ENCODE measurements at places on chromosomes 12 and 14. TPM values are rescaled to one million over a fixed set of nuclear protein-coding genes. Genes with fewer than 3 reads are reported as not detected.

- DNase-seq: peak; percentile 28
Observed at GRCh38 chr14:103512701-103513611, 9.7 kb downstream of the CKB start.

Gene CAPZA3
- total RNA-seq: not detected

DNA sequence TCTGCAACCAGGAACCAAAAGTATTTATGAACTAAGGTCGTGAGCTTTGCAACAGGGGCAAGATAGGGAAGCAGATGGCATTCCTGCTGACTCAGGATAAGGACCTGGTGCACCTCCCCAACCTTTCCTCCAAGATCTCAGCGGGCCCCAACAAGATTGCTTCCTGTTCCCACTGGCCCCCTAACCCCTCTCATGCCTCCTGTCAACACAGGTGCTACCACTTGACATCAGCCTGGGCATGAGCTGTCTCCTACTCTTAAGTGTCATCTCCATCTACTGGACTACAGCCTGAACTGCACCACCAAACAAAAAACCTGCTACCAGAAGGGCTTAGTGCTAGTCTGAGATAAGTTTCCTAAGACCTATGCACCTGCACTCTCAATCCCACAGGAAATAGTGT lies 32.7 kb downstream of the MED6 start:
- peak; percentile 70 for DNase-seq

DNA sequence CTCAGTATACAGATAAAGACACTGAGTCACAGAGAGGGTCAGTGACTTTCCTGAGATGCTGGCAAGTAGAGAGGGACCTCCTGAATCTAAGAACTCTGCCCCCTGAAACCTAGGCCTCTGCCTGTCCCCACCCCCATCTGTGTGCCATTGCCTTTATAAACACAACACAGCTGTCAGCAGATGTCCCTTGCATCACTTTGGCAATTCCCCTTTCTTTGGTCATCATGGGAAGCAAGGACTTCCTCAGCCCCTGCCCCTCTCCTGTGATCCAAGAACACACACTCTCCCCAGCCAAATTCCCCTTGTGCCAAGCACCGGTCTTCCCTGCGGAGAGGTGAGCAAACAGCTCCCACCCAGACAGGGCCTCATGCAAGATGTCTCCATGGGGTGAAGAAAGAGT lies 8.3 kb downstream of the TSPAN11 start:
- DNase-seq: no peak

DNA sequence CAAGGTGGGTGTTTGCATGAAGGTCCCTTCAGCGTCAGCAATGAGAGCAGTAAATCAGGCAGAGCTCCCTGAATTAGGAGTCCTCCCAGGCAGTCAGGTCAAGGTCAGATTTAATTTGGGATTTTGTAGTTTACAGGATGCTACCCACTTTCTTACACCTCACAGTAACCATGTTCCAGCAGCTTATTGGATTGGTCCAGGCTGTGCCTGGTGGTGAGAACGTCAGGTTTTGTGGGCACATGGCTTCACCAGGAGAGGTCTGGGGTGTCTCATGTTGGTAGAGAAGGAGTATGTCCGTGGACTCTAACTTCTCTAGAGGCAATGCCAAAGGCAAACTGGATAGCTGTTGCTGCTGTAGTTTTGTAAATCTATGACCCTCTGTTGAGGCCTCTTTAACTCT lies 158.3 kb downstream of the CACNA1C start:
- DNase-seq: no peak

GRCh38 chr12:62308201-62308600 lies 48.0 kb downstream of the USP15 start:
- no peak for DNase-seq

GRCh38 chr12:65720136-65721130 lies 103.8 kb upstream of the HMGA2 start:
- no peak for DNase-seq

Gene BICDL1
- total RNA-seq: 5.8 TPM

- no peak for DNase-seq
Observed at GRCh38 chr14:95190857-95191256, 33.5 kb upstream of the DICER1 start.

Gene OR6C3
- total RNA-seq: not detected

Gene HSP90B1
- 593 TPM for total RNA-seq

DNA sequence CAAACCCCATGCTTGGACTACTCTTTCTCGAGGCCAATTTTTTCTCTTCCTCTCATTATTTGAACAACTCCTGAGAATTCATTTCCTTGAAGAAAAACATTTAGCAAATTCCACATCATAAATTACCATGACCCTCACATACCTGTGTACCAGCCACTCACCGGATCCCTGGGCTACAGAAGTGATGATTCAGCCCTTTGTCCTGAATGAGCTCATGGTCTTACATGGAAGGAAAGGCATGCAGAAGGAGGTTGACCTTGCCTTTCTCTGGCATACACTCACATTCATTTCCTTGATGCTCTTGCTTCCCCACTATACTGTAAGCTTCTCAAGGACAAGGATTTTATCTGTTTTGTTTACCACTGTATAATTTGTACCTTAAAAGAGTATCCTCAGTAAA lies 191.5 kb downstream of the SLC5A8 start:
- peak; percentile 89 for DNase-seq

DNA sequence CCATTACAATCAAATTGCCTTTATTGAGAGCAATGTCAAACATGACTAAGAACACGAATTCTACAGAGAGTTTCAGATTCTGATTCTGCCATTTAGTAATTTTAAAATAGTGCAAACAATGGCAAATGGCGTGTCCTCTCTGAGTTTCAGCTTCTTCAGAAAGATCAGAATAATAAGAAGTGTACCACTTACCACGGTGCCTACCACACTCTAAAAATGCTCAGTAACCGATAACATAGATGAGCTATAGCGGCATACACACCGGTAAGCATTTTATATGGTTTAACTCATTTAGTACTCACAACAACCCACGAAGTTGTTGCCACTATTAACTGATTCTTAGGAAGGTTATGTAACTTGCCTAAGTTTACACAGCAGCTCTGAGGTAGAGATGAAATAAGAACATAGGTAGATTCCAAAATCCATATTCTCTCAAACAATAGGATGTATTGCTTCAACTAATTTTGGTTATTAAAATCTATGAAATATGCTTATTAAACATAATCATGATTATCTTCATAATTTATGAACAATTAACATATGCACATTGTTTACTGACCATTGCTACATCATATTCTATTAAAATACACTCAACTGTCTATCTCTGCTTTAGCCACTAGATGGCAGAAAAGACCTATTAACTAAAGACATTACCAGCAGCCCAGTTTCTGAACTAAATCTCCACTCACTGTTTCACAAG lies 38.3 kb downstream of the SLC6A15 start:
- peak; percentile 81 for DNase-seq

- DNase-seq: peak; percentile 81
Observed at GRCh38 chr12:53065975-53066931, 12.9 kb downstream of the SPRYD3 start.

GRCh38 chr14:89504602-89505313 lies 87.7 kb upstream of the FOXN3 start:
- DNase-seq: peak; percentile 35

DNA sequence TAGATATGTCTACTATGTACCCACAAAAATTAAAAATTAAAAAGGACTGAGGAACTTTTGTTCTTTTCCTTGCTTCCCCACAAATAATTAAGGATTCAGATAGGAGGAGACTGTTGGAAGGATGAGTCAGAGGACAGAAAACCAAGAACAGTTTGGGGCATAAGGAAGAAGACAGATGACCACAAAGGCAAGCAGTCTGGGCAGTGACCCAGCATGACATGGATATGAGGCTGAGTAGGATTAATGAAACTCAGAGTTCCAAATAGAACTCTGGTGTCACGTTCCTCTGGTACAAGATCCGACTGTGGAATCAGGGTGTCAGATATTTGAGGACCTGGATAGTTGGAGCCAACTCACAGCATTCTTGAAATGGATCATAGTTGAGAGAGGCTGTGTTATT lies 89.3 kb upstream of the SLC38A4 start:
- DNase-seq: peak; percentile 79

GRCh38 chr12:121577443-121578180 lies 3.2 kb downstream of the KDM2B start:
- no peak for DNase-seq

GRCh38 chr12:65926119-65926908 lies 102.0 kb downstream of the HMGA2 start:
- no peak for DNase-seq

Gene OTUB2
- total RNA-seq: 7.7 TPM

Data from PC-3 (cell line).